AG08396 (cell line): ENCODE measurements at places on chromosomes 7 and 10.
A peak's percentile ranks its signal among the peaks of the same experiment; 100 is the strongest.

GRCh38 chr7:4030346-4030950, 651.6 kb upstream of the FOXK1 start:
- no peak for DNase-seq

GRCh38 chr7:25965405-25966123, 186.4 kb upstream of the NFE2L3 start:
- DNase-seq: no peak

DNA sequence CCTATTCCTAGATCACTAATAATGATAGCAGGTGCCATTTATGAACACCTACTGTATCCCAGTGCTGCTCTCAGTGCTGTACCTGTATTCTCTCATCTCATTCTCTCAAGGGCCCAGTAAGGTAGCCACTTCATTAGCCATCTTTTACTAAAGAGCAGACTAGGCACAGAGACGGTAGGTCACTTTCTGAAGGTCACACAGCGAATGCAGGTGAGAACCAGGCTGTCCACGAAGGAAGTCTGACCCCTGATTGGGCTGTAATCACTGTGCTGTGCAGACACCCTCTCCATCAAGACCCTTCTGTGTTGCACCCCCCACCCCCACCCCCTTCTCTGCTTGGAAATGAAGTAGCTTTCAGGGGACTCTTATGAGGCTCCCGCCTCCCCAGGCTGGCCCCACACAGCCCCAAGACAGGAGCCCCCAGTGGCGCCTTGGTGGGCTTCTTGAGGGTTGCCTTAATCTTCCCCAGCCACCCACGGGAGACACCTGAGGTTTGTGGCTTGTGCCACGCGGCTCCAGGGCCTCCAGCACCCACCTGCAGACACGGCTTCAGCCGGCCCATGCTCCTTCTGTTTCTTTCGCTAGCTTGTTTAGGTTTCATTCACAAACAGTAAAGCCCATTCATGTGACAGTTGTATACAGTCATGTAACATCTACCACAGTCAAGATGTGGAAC, 81.7 kb upstream of the FAM20C start:
- no peak for DNase-seq

DNA sequence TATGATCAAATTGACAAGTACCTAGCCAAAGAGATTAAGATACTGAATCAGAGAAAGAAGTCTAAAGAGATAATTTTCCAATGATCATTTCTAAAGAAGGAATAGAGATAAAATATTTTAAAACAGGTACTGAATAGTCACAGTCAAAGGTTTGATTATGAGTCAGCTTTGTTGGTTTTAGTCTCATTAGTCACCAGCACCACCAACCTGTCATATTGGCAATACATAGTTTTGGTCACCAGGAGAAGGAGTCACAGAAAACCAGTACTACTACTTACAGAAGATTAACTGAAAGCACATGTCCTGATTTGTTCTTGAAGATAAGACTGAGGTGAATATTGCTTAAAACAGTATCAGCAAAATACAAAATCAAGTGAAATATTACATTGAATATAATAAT, 34.6 kb downstream of the ZEB1 start:
- peak; percentile 43 for DNase-seq

- no peak for DNase-seq
Observed at GRCh38 chr7:158085741-158086695, 501.6 kb downstream of the PTPRN2 start.

GRCh38 chr7:88449410-88449809, 142.7 kb upstream of the STEAP4 start:
- no peak for DNase-seq

GRCh38 chr10:14382022-14382421, 51.3 kb upstream of the FRMD4A start:
- DNase-seq: no peak

DNA sequence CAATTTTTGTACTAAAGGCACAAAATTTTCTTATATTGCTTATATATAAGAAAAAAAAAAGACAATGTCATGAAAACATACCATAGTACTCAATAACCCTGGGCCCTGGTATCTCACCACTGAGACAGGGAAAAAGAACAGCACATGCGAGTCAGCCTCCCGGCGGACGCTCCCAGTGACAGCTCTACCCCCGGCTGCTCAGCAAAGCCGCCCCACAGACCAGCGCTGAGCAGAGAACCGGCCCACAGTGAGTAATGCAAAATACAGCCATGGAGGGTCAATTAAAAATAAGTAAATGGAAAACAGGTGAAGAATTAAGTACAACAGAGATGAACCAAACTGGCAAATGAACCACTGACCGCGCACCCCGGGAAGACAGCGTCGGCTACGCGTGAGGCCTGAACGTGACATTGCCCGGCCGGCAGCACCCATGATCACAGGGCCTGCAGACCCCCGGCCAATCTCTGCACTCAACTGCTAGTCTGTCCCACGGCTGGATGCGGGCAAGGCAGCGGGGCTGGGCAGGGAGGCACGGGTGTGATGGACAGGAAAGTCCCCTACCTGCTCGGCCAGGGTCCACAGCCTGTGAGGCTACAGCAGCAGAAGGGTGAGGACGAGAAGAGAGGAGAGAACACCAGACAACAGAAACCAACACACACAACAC, 175.9 kb downstream of the ZMYND11 start:
- no peak for DNase-seq

- DNase-seq: peak; percentile 42
Observed at GRCh38 chr10:24947304-24948097, 4.9 kb downstream of the PRTFDC1 start.

GRCh38 chr10:89100680-89101079, 106.4 kb downstream of the CH25H start:
- DNase-seq: peak; percentile 29

DNA sequence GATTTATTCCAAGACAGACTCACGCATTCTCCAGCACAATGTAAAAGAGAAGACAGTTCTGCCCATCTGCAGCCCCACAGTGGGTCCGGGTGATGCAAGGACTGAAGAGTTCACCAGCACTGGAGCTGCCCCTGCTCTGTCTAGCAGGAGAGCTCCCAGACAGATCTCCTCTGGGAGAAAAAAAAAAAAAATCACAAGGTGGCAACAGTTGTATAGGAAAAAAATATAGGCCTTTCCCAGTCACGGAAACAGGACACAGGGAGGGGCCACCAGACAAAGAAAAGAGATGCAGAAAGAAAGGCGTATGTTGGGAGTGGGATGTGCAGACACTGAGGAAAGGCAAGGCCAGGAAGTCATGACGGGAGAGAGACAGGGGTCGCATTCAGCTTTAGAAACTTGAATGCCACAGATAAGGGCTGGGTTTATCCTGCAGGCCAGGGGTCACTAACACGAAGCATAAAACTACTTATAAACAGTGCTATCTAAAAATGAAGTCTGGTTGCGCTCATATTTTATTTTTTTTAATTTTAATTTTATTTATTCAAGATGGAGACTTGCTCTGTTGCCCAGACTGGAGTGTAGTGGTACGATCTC, 54.1 kb downstream of the FAM171A1 start:
- DNase-seq: no peak

- DNase-seq: no peak
Observed at GRCh38 chr10:69736886-69737641, 64.6 kb upstream of the COL13A1 start.

- DNase-seq: no peak
Observed at GRCh38 chr7:114791771-114792170, 130.1 kb upstream of the MDFIC start.

- DNase-seq: no peak
Observed at GRCh38 chr7:73423519-73424488, 9.8 kb upstream of the FZD9 start.

DNA sequence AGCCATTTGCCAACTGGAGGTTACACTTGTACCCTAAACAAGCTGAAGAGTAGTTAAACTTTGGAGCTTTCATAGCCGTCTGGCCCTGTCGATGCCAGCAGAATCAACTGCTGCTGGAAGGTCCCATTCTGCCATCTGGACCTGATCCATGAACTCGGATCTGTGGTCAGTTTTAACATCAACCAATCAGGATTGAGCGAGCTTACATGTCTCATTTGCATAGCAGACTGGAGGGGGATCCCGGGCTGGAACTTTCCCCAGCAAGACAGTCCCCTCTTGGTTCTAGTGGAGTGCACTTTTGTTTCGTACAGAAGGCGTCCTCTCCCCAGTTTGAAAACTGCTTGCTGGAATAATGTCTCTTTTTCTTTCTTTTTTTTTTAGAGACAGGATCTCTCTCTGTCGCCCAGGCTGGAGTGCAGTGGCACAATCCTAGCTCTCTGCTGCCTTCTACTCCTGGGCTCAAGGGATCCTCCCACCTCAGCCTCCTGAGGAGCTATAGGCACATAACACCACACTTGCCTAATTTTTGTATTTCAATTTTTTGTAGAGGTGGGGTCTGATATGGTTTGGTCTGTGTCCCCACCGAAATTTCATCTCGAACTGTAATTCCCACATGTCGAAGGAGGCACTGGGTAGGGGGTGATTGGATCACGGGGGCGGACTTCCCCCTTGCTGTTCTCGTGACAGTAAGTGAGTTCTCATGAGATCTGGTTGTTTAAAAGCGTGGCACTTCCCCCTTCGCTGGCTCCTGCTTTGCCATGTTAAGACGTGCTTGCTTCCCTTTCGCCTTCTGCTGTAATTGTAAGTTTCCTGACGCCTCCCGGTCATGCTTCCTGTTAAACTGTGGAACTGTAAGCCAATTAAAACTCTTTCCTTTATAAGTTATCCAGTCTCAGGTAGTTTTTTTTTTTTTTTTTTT, 42.8 kb upstream of the SEPHS1 start:
- no peak for DNase-seq

DNA sequence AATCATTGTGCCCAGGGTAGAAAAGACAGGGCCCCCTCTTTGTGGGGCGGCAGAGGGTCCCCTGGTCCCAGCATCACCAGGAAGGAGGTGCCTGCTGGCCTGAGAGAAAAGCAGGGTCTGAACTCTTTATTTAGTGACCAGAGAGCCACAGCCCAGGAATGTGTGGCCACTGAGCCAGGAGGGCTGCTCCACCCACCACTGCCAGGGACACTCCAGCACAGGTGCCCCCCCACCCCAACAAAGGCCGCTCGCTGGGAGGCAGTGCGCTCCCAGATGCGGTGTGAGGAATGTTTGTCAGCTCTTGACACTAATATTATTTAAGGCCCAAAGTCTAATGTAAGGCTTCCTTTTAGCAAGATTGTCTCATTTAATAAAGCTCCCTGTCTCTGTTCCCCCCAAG, 59.6 kb upstream of the ZMIZ1 start:
- no peak for DNase-seq

DNA sequence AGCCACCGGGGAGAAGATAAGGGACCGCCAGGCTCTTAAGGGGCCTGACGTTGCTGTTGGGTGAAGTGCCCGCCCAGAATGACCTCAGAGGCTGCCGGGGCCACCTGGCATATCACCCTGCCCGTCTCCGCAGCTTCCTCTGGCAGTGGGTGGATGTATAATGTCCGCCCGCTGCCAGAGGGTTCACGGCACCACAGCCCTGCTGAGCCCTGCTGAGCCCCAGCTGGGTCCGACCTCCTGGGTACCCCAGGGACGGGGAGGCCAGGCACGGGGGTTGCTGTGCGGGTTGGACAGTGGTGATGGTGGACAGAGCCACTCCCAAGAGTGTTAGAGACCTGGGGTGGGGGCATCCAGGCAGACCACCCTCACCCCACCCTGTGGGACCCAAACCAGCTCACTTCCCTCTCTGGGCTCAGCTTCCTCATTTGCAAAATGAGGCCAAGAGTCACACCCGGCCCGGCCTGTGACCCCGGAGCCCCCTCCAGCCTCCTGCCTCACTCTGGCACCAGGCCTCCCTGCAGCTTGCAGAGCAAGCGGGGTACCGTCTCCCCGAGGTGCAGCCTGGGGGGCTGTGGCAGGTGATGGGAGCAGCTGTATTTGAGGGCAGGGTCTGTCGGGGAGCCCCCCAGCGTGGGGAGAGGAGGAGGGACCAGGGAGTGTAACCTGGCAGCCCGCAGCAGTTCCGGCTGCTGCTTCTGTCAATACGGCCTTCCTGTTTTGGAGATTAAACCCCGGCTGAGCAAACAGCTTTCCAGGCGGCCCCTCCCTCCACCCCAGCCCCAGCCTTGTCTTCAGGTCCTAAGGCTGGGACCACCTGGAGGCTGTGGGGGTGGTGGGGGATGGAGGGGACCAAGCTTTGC, 8.4 kb upstream of the LFNG start:
- DNase-seq: no peak

DNA sequence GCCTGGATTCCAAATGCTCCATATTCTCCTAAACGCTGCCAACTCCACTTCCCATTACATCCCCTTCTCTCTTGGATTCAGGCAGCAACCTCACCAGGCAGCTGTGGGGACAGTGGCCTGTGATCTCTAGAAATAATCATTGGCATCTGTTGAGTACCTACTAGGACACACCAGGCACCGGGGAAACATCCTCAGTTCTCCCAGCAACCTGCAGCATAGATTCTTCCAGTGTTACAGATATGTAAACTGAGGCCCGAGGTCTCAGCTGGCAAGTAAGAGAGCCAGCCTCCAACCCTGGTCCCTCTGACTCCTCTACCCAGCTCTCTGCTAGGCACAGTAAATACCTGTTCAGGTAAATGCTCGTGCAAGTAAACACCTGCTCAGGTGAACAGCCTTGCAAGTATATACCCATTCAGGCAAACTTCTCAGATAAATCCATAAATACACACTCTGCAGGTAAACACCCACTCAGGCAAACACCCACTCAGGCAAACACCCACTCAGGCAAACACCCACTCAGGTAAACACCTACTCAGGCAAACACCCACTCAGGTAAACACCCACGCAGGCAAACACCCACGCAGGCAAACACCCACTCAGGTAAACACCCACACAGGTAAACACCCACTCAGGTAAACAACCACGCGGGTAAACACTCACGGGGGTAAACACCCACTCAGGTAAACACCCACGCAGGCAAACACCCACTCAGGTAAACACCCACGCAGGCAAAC, 18.7 kb downstream of the ASB13 start:
- DNase-seq: no peak

DNA sequence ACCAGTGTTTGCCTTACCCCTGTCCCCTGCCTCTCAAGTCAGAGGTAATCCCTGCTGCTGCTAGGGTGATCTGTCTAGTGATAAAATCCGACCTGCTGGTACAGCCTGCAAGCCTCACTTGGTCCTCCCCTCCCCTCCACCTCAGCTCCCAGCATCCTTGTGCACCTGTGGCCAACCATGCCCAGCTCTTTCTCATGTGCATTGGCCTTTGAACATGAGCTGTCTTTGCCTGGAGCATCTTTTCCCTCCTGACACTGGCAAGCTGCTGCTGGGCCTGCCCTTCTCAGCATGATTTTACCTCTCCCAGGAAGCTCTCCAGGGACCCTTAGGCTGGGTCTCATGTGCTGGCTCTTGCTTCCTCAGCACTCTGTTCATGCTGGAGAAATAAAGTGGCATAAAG, 51.3 kb upstream of the CXCL12 start:
- no peak for DNase-seq

DNA sequence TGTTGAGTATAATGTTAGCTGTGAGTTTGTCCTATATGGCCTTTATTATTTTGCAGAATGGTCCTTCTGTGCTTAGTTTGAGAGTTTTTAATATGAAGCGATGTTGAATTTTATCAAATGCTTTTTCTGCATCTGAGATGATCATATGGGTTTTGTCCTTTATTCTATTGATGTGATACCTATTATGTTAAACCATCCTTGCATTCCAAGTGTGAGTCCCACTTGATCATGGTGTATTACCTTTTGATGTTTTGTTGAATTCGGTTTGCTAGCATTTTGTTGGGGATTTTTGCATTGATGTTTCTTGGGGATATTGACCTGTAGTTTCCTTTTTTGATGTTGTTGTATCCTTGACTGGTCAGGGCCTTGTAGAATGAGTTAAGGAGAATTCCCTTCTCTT, 166.4 kb downstream of the MLLT10 start:
- DNase-seq: no peak
